Ureter (tissue), 1 donor: ENCODE measurements at places on chromosomes 1 and 21. TPM values are rescaled to one million over a fixed set of nuclear protein-coding genes. Genes with fewer than 3 reads are reported as not detected.

GRCh38 chr1:153643816-153644215 is 9.9 kb downstream of the CHTOP start:
- DNase-seq, result no peak

DNA sequence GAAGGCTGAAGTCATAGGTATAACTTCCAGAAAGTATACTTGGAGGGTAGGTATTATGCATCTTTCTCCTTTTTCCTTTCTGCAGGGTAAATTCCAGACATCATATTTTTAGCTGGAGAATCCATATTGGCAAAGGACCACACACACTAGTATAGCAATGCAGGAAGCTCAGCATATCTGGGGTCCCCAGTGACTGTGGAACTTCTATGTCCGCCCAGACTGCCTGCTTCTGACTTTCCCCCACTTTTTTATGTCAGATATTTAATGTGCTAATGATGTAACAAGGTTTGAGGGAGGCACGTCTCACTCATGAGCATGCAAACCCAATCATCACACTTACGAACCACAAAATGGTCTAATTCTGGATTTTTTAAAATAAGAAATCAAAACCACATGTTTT is 90.4 kb downstream of the BACH1 start:
- no peak for DNase-seq

Gene USP25
- 59.3 TPM for total RNA-seq

- no peak for DNase-seq
These were observed 88.4 kb downstream of the GTF2B start for GRCh38 chr1:88802950-88803349.

- no peak for DNase-seq
These were observed 21.9 kb upstream of the KIF14 start for GRCh38 chr1:200642481-200642880.

GRCh38 chr1:170460414-170461155 is 71.4 kb upstream of the GORAB start:
- no peak for DNase-seq

GRCh38 chr1:31734582-31735107 is 29.5 kb downstream of the ADGRB2 start:
- no peak for DNase-seq

GRCh38 chr1:212871976-212872375 is 13.9 kb downstream of the FLVCR1 start:
- no peak for DNase-seq

DNA sequence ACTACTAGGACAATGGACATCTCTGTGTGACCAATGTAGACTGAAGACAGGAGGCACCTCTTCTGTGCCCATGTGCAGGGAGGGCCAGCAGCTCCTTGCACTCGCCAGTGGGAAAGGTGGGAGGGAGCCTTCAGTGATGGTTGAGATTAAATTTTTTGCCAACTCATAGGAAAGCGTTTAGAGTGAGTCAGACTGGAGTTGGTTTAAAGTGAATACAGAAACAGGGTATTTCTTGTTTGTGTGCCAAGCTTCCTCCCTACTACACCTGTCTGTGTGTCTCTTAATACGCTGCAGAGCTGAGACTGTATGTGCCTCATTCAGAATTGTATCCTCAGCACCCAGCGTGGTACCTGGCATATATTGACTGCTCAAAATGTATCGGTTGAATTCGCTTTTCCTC is 13.5 kb upstream of the COL16A1 start:
- no peak for DNase-seq

Gene GUCA2B
- total RNA-seq, result not detected

- DNase-seq, result no peak
These were observed 22.6 kb downstream of the NPL start for GRCh38 chr1:182811975-182812722.

Gene RHEX
- 27.1 TPM for total RNA-seq

- no peak for DNase-seq
These were observed 329.3 kb upstream of the PRMT6 start for GRCh38 chr1:106727171-106727570.

GRCh38 chr21:44344541-44345183 is 5.5 kb upstream of the CFAP410 start:
- DNase-seq, result no peak

- no peak for DNase-seq
These were observed 9.3 kb upstream of the ST6GALNAC3 start for GRCh38 chr1:76065270-76065669.

Gene DIO1
- not detected for total RNA-seq

- no peak for DNase-seq
These were observed 48.1 kb downstream of the PRKCZ start for GRCh38 chr1:2098301-2098698.

- no peak for DNase-seq
These were observed 4.9 kb downstream of the WNT9A start for GRCh38 chr1:227942716-227943261.

Gene HSPB7
- 36.2 TPM for total RNA-seq

DNA sequence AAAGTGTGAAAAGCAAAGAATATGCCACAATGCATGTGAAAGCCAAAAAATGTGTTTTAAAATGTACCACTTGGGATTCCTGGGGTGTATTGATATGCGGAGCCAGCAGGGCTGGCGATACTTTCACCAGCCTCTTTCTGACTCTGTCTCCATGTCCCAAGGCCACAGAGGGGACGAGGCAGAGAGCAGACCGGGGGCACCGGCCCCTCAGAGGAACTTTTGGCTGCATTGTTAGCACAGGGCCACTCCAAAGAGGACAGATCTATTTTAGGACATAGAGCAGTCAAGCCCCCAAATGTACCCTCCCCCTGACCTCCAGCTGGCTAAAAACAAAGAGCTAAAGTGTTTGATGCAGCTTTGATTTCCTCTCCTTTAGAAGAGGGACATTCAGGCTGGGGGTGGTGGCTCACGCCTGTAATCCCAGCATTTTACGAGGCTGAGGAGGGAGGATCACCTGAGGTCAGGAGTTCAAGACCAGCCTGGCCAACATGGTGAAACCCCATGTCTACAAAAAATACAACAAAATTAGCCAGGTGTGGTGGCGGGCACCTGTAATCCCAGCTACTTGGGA is 25.6 kb upstream of the ZNF436 start:
- no peak for DNase-seq

- DNase-seq, result no peak
These were observed 38.0 kb upstream of the RASAL2 start for GRCh38 chr1:178055779-178056471.

Gene RGS8
- not detected for total RNA-seq

Gene SLAMF8
- 3.6 TPM for total RNA-seq

DNA sequence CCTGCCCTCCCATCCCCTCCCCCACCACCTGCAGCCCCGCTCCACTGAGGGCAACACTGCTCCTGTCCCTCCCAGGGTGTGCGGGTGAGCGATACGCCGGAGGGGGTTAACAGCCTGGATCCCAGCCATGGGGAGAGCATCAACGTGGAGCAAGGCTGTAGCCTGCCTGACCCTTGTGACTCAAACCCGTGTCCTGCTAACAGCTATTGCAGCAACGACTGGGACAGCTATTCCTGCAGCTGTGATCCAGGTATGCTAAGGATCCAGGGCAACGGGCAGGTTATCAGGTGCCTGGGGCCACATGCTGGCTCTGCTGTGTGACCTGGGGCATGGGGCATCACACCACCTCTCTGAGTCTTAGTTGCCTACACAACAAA is 15.0 kb downstream of the CELSR2 start:
- no peak for DNase-seq

DNA sequence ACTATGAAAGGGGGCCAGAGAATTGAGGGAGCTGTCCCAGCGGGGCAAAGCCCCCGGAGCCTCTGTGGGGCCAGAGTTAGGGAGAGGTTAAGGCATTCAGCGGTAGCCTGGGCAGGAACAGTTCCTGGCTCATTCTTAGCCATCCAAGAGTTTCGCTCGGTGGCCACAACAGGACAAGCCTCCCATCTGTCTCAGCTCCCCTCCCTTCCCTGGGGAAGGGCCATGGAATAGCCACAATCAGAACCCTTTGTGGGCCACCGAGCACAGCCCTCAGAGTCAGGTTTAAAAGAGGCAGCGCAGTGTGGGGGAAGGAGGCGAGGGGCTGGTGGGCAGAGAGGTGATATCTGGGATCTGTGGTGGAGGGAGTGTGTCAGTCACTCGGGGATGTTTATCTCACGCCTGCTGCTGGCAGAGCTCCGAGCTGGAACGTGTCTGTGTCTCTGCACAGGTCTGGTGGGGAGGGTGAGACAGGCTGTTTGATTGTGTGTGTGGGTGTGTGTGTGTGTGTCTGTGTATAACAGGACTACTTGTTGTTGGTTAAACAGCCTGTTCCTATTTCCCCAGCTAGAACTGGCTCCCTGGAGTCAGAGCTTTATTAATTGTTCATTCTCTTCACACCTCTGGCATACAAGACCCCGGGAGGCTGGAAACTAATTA is 49.6 kb upstream of the GOLT1A start:
- DNase-seq, result no peak

DNA sequence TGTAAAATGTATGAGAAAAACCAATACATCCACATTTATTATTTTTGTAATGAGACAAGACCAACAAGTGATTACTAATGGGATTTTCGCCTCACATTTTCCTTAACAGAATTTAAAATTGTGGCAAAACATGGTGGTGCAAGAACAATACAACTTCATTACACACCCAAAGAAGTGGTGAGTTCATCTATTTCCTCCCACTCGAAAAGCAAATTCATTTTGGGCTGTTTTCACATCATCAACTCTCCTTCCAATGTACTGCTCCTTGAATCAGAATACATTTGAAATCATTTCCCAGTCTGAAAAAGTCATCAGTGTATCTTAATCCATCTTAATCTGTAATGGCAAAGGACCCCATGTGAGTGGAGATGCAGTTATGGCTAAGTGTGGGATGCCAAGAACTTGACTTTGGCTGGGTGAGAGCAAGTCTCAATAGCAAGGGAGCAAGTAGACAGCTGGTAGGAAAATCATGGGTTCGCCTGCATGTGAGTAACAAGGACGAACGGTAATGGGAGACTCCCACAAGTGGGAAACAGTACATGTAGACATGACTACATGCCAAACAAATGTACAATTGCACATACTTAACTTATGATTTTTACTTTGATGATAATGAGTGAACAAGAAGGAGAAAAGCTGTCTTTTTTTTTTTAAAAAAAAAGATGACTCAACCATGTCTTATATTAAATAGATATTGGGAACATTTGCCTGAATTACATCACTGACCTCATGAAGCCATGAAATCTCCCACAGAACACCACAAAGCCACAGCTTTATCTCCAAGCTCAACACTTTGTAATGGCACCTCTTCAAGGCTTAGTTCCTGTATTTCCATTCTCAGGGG is 46.0 kb downstream of the RUNX1 start:
- no peak for DNase-seq

Gene ADAMTS1
- total RNA-seq, result 145 TPM

Gene SLC5A9
- 0.31 TPM for total RNA-seq

Gene KRTAP6-2
- total RNA-seq, result not detected

DNA sequence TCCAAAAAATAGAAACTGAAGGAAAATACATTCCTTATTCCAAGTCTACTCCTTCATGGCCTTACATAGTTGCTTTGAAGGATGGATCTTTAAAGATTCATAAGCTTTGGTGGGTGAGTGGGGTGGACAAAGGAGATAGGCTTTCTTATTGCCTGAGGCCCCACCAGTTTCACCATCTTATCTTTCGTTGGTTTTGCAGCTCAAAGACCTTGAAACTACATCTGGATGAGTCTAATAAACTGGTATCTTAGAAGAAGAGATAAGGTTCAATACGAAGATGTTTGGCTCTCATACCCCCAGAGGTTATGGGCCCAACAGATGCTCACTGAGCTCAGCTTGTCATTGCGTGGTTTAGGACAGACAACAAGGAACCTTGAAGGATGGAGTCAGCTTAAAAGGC is 201.5 kb downstream of the HS2ST1 start:
- no peak for DNase-seq

Gene KRTAP10-6
- total RNA-seq, result not detected

DNA sequence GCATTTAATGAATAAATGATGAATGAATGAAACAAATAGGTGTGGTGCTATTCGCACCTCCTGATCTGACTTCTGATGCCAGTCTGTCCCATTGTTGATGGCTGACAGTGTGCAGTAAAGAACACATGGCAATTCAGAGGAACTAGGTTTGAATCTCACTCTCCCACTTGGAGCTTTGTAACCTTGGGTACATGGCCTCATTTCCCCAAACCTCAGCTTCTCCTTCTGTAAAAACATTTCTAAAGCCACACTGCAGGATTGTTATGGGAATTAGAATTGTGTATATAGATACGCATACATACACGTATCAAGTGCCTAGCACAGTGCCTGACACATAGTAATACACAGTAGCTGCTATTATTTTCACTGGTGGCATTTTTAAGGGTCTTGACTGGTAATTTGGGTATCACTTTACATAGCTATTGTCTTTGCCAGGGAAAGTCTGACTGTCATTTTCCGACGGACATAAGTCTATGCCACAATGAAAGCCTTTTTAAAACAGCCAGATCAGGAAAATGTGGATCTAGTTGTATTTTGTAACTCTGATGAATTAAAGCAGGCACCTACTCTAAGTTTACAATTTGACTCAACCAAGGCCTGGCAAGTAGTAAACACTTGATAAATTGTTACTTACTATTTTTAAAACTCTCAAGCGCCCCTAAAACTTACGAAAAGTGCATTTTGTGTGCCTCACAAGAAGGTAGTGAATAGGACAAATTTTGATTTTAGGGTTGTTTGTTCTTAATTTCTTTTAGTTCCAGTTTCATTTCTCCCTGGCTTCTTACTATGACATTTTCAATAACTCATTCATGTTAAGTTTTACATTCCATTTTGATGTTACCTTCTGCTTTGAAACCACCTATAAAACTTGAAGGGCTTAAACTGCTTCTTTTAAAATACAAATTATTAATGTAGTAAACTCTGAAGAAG is 164.4 kb downstream of the SDCCAG8 start:
- DNase-seq, result no peak

- no peak for DNase-seq
These were observed 153.9 kb upstream of the LMO4 start for GRCh38 chr1:87174724-87175245.
